ENCODE measurements at places on chromosomes 4 and X.

- no peak for DNase-seq
Measured at GRCh38 chr4:182569561-182569960, 326.4 kb downstream of the TENM3 start.

- DNase-seq: no peak
Measured at GRCh38 chr4:168220893-168221292, 97.7 kb downstream of the DDX60 start.

DNA sequence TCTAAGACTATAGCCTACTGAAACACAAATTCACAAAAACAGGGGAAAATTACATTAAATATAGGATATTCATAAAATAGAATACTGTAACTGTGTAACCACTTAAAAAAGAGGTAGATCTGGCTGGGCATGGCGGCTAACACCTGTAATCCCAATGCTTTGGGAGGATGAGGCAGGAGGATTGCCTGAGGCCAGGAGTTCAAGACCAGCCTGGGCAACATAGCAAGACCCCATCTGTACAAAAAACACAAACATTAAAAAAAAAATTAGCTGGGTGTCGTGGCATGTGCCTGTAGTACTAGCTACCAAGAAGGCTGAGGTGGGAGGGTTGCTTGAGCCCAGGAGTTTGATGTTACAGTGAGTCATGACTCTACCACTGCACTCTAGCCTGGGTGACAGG, 33.4 kb downstream of the RPS6KA3 start:
- DNase-seq: no peak

- DNase-seq: no peak
Measured at GRCh38 chrX:18410038-18410437, 15.4 kb upstream of the CDKL5 start.

- peak; percentile 9 for DNase-seq
Measured at GRCh38 chr4:87270144-87270543, 49.7 kb upstream of the KLHL8 start.

GRCh38 chr4:52659722-52660261, 691 bp upstream of the USP46 start:
- no peak for DNase-seq

DNA sequence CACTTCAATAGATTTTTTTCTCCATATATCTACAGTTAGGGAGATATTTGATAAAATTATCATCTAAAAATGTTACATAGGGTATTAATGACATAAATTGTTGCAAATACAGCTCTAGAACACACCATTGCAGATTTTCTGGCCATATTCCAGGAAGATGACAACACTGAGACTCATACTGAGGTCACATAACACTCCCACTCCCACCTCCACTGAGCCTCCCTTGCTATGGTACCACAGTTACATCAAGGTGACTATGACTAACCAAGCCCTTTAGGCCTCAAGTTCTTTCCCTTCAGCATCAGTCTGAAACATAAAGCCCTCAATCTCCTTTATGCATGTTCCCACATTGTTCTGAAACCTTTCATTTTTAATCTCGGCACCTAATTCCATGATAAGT, 932.0 kb upstream of the IGFBP7 start:
- no peak for DNase-seq

GRCh38 chr4:126404549-126404948, 1089.8 kb downstream of the FAT4 start:
- DNase-seq: no peak

GRCh38 chrX:109264878-109265277, 217.0 kb downstream of the GUCY2F start:
- no peak for DNase-seq

DNA sequence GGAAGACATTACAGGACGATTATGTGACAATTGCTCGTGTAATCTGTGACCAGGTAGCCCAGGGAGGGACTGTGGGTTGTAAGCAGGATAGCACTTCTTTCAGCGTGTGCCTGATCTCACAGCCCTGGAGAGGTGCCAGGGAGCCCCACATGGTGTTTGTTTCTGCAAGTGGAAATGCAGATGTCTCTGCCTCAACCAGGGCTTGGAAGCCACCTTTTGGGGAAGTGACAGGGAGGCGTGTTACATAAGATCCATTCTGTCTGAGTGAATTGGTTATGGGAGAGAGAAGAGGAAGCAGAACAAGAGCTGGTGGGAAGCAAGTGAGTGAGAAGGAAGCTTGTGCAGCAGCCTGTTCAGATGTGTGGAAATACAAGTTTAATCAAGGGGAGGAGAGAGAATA, 104.5 kb upstream of the GATB start:
- DNase-seq: no peak

- no peak for DNase-seq
Measured at GRCh38 chr4:3747581-3747904, 18.6 kb upstream of the ADRA2C start.

GRCh38 chr4:106201373-106201772, 114.6 kb downstream of the TBCK start:
- no peak for DNase-seq

GRCh38 chrX:131572372-131573014, 28.6 kb downstream of the OR13H1 start:
- DNase-seq: no peak

DNA sequence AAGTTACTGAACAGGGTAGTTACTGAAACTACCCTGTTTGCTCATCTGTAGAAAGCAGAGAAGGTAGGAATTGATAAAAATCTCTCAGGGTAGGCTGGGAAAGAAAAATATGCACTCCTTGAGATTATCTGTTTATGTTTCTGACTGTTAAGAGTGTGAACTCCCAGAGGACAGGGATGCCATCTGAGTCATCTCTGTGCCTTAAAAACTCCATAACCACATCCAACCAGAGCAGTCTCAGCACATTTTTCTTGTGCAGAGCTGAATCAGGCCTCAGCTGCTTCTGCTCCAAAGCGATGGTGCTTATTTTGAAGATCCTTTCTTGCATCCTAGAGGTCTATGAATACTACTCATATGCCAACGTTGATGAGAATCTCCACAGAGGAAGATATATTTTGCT, 9.9 kb downstream of the CENPVL3 start:
- DNase-seq: no peak

- DNase-seq: no peak
Measured at GRCh38 chr4:102042871-102043802, 252.6 kb downstream of the BANK1 start.

GRCh38 chr4:186027405-186027804, 41.6 kb upstream of the TLR3 start:
- DNase-seq: no peak

DNA sequence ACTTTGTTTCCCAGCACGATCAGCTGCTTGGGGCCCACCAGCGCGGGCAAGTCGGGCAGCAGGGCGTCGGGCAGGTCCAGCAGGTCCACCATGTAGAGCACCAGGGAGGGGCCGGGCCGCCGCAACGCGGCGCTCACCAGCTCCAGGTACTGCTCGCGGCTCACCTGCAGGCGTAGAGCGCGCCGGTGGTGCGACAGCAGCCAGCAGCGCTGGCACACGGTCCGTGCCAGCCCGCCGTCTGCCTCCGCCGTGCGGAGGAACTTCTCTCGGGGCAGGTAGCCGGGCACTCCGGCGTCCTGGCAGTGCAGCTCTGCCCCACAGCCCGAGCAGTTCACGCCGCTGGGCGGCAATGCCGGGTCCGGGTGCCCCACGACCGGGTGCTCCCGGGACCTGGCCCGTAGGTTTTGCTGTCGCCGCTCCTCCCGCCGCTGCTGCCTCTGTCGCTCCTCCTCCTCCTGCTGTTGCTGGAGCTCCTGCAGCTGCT, 527 bp downstream of the NOA1 start:
- DNase-seq: no peak

DNA sequence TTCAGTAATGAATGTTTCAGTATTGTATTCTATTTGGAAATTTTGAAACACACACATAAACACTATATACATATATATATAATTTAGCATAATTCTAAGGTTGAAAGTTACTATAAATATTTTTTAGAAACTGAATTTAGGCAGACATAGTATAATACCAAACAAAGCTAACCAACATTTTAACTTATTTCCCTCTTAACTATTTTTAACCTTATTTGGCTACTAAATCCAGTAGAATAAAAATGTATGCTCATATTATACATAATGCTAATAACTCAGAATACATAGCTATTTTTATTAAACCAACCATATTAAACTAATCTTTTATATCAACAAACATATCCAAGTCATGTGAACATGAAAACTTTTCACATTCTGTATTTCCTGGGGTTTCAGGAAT, 563.6 kb downstream of the ADGRL3 start:
- no peak for DNase-seq

- DNase-seq: no peak
Measured at GRCh38 chr4:8737601-8738279, 133.9 kb downstream of the HMX1 start.

DNA sequence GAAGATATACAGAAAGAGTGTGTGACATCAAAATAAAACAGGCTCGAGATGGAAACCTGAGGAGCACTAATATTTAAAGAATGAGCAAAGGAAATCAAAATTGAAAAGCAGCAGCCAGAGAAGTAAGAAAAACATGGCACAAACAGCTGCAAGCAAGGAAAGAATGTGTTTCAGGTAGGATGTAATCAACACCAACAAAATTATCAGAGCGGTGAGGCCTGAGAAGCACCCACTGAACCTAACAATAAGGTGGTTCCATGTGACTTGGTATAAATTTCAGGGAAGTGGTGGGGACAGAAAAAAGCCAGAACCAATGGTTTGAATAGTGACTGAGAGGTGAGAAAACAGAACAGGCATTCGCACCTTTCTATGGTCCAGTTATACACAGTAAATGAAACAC, 11.5 kb downstream of the SLC39A8 start:
- DNase-seq: no peak

DNA sequence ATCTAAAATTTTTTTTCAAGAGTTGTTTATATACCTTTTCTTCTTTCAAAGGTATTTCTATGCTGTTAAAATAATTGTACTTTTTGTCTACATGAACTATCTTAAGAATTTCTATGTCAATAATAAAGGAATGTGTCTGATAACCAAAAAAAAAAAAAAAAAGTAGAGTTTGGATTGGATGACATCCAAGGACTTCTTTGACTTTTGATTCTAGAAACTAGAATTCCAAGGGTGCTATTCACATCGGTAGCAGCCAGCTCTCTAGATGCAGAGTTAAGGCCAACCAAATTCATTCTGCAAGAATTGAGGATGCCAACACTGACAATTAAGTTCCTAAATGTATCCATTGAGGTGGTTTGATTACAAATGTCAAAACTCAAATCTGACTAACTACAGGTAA, 42.0 kb upstream of the PRKG2 start:
- peak; percentile 35 for DNase-seq

DNA sequence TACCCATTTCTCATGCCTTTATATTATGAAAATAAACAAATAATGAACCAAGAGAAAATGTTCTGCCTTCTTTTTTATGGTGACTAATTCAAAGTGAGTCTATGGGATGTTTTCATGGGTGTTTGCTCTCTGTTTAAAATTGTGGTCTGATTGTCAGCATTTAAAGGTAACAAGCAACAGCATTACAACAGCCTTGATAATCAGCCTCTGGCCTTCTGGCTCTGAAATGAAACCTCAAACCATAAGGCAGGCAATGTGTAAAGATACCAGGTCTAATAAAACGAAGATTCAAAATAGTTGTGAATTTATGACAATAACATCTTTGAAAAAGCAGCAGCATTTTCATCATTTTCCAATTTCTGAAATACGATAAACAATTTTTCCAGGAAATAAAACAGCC, 63.7 kb downstream of the FAM13A start:
- DNase-seq: no peak

GRCh38 chrX:1618689-1619088, 3.8 kb downstream of the ASMT start:
- no peak for DNase-seq

- DNase-seq: no peak
Measured at GRCh38 chr4:96379524-96379923, 539.6 kb downstream of the PDHA2 start.

- DNase-seq: peak; percentile 0
Measured at GRCh38 chrX:78747489-78747888, at the start of gene LPAR4. LPAR4 (plus strand) TSS chrX:78747720; CDS start chrX:78754870, 7,150 bp downstream.

DNA sequence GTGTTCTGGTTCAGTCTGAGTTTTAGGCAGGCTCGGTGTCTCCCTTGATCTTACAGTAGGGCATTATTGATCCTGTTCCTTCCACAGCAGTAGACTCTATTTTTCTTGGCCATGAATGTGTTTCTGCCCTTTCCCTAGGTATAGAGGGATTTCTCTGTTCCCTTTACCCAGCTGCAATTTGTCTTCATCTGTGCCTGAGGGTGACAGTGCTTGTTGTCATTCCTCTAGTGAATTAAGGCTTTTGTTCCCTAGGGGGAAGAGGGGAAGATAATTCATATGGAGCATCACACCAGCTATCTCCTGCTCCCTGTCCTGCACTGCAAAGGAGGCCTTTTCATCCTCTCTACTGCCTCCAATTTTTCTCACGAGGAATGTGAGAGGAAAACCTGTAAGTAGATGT, 39.7 kb upstream of the CXorf51A start:
- no peak for DNase-seq

- DNase-seq: peak; percentile 10
Measured at GRCh38 chrX:51568586-51568985, 50.1 kb downstream of the CENPVL3 start.

GRCh38 chrX:43985511-43985910, 12.3 kb upstream of the NDP start:
- DNase-seq: no peak

GRCh38 chr4:144421839-144422565, 224.0 kb upstream of the HHIP start:
- DNase-seq: no peak

GRCh38 chr4:157048248-157048647, 27.7 kb upstream of the GLRB start:
- DNase-seq: peak; percentile 24

DNA sequence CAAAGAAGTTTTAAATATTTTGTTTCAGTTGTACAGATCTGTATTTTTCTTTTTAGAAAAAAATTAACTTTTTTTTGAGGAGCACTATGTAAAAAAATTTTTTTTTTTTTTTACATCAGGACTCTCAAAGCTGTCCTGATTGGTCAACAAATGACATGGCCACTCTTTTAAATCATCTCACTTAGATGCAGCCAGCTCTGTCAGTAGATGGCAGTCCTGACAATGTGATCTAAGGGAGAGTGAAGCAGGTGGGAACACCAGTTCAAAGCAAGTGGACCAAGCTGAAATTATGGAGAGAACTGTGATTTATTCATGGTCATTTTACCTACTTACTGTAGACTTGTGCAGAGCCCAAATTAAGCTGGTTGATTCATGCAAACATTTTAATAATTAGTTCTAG, 174.7 kb upstream of the GPRIN3 start:
- no peak for DNase-seq

GRCh38 chr4:158644356-158644755, 27.3 kb downstream of the C4orf46 start:
- DNase-seq: no peak

GRCh38 chr4:62523256-62523655, 1323.1 kb downstream of the ADGRL3 start:
- no peak for DNase-seq

DNA sequence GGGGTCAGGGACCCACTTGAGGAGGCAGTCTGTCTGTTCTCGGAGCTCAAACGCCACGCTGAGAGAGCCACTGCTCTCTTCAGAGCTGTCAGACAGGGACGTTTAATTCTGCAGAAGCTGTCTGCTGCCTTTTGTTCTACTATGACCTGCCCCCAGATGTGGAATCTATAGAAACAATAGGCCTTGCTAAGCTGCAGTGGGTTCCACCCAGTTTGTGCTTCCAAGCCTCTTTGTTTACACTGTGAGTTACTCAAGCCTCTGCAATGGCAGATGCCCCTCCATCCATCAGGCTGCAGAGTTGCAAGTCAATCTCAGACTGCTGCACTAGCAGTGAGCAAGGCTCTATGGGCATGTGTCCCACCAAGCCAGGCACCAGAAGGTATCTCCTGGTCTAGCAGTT, 158.1 kb downstream of the DTHD1 start:
- DNase-seq: no peak
